ENCODE measurements at places on chromosomes 2 and 18.

DNA sequence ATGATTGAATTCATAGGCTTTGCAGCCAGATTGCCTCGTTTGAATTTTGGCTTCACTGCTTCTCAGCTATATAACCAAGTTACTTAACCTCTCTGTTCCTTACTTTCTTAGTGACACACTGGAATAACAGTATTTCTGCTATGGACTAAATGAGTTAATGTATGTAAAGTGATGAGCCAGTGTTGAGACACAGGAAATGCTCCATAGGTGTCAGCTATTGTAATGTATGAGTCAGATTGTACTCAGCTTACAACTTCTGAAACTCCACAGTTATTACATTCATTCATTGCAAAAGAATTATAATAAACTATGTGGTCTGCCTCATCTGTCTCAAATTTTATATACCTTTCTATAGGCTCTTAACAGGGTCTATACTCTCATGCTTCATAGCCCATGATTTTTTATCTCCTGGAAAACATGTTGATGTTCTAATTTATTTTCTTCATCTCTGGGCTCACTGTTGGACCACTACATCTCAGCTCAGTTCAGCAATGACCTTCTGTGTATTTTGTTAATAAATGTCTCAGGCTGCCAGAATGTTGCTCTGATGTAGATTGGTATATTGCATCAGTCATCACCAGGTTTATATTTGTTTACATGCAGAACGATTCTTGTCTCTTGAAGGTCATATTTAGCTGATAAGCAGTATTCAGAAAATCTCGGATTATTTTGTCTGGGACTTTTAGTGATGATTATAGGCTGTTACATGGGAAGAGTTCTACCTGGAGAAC is 76.2 kb downstream of the MAP3K20 start:
- no peak for DNase-seq

- peak; percentile 76 for DNase-seq
These were observed 81.9 kb downstream of the CLIP4 start for GRCh38 chr2:29196792-29197788.

- no peak for DNase-seq
These were observed 24.0 kb downstream of the LGALSL start for GRCh38 chr2:64477979-64478378.

DNA sequence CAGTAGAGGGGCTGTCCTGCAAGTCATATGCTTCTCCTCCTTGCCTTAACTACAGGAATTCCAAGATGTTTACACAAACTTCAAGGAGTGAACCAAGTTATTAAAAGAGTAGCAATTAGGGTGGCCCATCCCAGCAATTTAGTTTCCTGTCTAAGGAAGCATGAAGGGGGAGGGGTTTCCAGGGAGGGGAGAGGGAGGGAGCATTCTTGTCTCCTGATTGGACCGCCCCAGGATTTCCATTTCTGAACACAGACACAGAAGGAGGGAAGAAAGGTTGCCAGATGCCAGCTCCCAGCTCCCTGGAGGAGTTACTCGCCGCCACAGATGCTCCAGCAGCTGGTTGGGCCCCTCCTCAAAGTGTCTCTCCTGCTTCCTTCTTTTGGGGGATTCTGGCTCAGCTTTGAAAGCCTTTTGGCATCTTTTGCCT is 107.6 kb downstream of the TRIB2 start:
- DNase-seq, result no peak

DNA sequence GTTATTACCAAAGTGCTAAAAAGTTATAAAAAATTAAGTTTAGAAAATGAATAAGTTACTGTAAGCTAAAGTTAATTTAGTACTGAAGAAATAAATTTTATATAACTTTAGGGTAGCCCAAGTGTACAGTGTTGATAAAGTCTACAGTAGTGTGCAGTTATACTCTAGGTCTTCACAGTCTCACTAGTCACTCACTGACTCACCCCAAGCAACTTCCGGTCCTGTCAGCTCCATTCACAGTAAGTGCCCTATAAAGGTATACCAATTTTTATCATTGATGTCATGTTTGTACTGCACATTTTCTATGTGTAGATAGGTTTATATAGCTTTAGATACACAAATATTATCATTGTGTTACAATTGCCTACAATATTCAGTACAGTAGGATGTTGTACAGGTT is 518.3 kb upstream of the PIK3C3 start:
- DNase-seq, result no peak

GRCh38 chr2:217916504-217917254 is 86.1 kb downstream of the TNS1 start:
- DNase-seq, result no peak

DNA sequence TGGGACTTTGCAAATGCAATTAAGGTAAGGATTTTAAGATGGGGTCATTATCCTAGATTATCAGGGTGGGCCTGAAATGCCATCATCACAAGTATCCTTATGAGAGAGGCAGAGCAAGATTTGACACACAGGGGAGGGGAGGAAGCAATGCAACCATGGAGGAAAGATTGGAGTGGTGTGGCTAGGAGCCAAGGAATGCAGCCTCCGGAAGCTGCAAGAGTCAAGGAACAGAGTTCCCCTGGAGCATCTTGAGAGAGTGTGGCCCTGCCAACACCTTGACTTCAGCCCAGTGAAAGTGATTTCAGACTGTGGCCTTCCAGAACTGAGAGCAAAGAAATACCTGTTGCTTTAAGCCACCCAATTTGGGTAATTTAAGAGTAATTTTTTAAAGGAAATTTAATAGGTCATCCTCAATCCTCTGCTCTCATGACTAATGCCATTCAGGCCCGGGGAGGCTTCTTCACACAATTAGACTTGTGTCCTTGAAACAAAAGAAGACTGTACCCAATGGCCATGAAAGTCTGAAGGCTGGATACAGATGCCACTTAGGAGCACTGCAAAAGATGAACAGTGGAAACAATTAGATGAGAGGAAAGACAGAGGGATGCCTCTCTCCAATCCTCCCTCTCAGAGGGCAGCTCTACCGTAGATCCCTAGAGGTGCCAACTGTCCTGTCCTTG is 250.3 kb upstream of the ID2 start:
- no peak for DNase-seq

- no peak for DNase-seq
These were observed 125.4 kb upstream of the CTNNA2 start for GRCh38 chr2:79387431-79387830.

- DNase-seq, result no peak
These were observed 244.9 kb upstream of the ZSWIM2 start for GRCh38 chr2:187093771-187094412.

DNA sequence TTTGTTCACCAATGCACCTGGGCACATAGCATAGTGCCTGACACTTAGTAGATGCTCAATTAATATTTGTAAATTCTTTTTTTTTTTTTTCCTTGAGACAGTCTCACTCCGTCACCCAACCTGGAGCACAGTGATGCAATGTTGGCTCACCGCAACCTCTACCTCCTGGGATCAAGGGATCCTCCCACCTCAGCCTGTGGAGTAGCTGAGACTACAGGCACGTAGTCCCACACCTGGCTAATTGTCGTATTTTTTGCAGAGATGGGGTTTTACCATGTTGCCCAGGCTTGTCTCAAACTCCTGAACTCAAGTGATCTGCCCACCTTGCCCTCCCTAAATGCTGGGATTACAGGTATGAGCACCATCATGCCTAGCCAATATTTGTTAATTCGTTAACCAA is 23.2 kb upstream of the LPIN2 start:
- DNase-seq, result no peak

DNA sequence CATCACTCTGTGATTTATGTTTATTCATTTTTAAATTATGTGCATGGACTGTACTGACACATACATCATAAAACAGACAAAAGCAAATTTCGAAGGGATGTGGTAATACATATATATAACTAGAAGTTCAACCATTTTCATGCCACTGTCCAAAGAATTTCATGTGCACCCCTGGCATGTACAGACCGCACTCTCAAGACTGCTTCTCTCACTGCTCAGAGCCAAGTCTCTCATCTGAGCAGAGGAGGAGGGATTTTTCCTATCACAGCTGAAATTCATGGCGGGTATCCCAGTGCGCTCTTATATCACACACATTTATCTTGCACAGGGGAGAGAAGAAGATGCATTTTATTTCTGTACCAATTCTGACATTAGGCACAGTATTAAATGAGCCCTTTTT is 5.9 kb downstream of the TMEM178A start:
- no peak for DNase-seq

- no peak for DNase-seq
These were observed 14.2 kb upstream of the PLEKHM3 start for GRCh38 chr2:208039376-208040110.

DNA sequence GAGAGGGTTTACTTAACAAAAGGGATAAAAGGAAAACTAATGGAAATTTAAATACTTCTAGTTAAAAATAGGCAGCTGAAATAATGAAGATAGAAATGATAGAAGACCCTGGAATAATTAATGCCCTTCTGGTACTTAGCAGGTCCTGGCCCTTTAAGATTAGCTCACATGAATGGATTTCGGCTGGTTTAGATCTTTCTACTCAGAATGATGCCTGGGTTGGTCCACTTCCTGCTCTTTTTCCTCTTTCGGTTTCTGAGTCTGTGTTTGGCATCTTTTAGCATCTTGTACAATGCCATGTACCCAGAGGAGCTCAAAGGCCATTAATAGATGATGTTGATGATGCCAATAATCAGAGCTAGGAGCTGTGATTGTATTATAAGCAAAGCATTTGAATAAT is 290.5 kb downstream of the CLIP4 start:
- DNase-seq, result no peak

- DNase-seq, result no peak
These were observed 46.4 kb downstream of the GRB14 start for GRCh38 chr2:164574931-164575330.

- DNase-seq, result no peak
These were observed 54.8 kb downstream of the SEMA4F start for GRCh38 chr2:74708883-74709282.

- no peak for DNase-seq
These were observed 22.9 kb downstream of the ITGB1BP1 start for GRCh38 chr2:9400268-9401058.

DNA sequence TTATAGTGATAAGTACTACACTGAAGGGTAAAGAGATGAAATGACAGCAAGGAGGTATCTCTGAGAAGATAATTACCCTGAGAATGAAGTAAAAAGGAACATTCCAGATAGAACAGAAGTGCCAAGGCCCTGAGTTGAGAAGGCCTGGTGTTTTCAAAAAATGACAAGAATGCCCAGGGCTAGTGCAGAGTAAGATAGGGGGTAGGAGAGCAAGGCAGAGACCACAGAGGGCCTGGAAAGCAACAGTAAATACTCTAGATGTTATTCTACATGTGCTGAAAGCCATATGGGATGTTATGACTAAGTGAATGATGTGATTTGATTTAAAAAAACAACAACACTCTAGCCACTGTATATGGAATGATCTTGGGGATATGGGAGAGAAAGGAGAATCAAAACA is 52.3 kb downstream of the BAZ2B start:
- DNase-seq, result no peak

DNA sequence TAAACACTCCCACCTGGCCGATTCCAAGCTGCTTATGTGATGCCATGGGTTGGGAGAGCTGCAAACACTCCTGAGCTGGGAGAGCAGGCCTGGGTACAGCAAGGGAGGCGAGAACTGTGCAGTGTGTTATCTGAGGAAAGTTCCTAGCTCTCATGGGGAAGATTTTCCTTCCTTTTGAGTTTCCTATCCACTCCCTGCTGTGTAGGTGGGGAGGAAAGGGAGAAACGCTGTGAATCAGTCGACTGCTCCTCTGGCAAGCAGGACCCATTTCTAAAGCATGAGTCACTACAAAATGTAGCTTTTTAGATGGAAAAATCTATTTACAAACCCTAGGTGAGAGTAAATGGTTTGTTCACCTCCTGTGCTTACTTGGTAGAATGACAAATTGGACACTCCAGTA is 80.4 kb downstream of the SH3RF3 start:
- DNase-seq, result no peak

DNA sequence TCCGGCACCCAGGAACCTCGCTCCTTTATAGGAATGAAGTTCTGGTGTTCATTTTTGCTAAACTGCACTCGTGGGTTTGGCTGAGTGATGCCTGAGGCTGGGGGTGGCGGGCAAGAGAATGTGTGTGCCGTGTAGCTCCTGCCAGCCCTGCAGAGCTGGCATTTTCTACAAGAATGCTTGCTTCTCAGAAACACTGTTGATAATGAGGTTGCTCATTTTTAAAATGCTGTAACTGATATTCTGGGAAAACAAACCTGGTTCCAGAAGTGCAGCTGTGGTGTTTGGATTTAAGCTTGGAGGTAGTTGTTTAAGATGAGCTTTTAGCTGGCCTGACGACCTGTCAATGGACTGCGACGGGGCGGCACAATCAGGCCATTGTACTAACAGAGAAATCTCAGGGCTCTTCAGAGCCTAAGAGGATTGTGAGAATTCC is 511.9 kb upstream of the TNP1 start:
- no peak for DNase-seq

DNA sequence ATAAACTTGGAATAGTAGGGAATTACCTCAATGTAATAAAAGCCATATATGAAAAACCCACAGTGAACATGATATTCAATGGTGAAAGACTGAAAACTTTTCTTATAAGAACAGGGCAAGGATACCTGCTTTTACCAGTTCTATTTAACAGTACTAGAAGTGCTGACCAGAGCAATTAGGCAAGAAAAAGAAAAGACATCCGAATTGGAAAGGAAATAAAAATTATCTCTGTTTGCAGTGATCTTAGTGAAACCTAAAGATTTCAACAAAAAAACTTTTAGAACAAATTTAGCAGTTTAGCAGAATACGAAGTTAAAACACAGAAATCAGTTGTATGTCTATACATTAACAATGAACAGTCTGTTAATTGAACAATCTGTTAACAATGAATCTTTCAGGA is 69.1 kb downstream of the MIB1 start:
- DNase-seq, result no peak

GRCh38 chr2:139867601-139868226 is 1087.5 kb upstream of the NXPH2 start:
- DNase-seq, result no peak

GRCh38 chr2:229798446-229799155 is 84.2 kb upstream of the DNER start:
- no peak for DNase-seq

DNA sequence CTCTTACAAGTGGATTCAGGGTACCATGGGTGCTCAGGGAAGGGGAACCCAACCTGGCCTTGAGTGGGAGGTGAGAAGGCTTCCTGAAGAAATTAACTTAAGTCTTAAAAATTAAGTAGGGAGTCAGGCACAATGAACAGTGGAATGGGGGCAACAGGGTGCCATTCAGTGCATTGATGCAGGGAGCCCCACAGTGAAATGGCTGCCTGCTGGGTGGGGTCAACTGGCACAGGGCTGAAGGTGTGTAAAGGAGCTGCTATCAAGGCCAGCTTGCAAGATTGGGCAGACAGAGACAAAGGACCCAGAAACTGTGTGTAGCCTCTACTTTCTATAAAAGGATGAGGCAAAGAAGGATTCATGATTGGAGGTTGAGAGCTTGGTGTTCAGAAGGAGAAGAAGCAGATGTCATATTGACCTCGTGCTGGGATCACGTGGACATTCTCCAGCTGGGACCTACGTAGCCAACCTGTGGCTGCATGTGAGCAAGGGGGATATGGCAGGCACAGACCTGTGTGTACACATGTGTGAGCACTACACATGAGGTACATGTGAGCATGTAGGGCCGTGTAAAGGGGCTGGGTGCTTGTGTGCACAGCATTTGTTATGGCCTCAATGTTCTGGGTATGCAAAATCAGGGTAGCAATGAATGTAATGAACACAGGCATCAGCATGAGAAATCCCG is 209.5 kb upstream of the HAAO start:
- DNase-seq, result peak; percentile 4

GRCh38 chr2:149185942-149186490 is 144.4 kb upstream of the LYPD6 start:
- no peak for DNase-seq

GRCh38 chr18:40652321-40652720 is 1302.7 kb upstream of the PIK3C3 start:
- no peak for DNase-seq

All from activated CD4-positive, CD25-positive, alpha-beta regulatory T cell treated with anti-CD3 and anti-CD28 coated beads, Interleukin-2, amount 50 U/mL, for 72 hours (primary cell).